ENCODE measurements at places on chromosomes 4 and X.

- peak; percentile 88 for DNase-seq
Measured at GRCh38 chrX:30889147-30890140, at the start of gene TAB3. TAB3 (minus strand) TSS chrX:30889254; CDS start chrX:30859588, 29,666 bp downstream.

DNA sequence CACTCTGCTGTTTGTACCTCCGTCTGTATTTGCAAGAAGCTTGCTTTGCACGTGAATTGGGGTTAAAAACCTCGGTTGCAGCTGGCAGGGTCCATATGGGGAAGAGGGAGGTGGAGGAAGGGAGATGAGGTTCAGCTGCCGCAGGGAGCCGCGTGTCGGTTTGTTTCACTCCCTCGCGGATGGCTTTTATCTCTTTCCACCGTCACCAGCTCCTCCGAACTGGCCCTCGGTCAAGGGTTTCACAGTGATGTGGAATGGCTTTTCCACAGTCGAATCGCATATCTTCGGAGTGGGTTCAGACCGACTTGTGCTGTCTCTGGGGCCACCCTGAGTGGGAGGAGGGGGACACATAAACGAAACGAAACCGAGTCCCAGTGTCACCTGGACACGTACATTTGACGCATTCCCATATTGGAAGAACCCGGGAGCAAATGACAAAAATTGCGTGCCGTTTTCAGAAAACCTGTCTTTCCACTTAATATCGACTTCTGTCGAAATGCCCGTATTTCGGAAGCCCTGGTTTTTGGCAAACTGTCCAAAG is 929 bp downstream of the ZBTB33 start:
- peak; percentile 40 for DNase-seq

- DNase-seq: no peak
Measured at GRCh38 chr4:37690976-37691375, 4.8 kb upstream of the RELL1 start.

- no peak for DNase-seq
Measured at GRCh38 chr4:38193236-38193863, 233.2 kb downstream of the PTTG2 start.

DNA sequence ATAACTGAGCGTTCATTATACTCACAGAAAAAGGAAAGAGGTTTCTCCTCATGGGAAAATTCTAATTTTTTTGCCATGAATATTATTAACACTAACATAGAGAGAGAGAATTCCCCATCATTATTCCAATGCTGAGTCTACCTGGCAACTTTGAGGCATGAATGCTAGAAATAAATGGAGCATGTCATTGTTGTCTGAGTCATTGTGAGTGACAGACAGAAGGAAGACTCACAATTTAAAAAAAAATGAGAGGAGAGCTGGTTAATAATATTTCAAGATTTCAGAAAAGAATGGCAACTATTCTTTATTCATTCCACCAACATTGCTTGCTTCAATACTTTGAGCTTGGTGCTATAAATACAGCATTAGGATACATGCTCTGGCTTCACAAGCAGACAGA is 170.4 kb upstream of the HS3ST1 start:
- DNase-seq: no peak

DNA sequence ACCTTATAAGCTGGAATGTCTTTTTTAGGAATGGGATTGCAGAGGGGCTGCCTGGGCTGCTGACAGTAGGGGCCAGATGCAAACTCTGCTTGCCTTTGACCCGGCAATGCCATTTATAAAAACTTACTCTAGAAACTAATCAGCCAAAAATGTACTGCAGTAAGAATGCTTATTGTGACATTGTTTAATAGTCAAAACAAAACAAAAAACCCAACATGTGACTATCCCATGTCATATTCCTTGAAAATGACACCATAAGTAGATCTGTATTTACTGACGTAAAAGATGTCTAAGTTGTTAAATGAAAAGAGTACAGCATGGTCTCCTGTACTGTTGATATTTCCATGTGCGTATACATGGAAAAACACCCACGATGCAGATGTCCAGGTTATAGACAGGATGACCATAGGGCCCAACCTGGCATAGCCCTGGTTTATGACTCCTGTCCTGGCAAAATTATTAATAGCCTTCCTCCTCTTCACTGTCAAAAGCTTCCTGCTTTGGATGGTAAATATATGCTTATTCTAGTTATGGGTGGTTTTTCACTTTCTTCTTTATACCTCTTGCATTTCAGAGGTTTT is 138.9 kb downstream of the PTTG2 start:
- DNase-seq: no peak

DNA sequence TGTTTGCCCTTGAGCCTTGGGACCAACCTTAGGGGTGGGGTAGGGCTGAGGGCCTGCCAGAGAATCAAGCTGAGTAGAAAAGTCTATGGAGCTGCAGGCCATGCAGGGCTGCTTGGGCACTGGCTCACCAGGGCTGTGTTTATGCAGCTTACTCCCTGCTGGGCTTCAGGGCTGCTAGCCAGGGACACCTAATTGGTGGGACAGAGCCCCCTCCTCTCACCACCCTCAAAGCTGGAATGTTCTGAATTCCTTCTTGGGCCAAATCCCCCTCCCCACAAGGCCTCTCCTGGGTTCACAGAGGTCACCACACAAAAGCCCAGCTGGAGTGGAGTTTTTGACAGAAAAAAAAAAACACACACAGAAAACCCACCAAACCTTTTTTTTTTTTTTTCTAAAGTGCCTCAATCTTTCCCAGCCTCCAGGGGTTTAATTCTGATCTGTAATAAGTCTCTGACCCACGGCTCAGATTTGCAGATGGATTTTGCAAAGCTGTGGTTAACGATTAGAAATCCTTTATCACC is at the start of gene CLDN2:
Gene CLDN2 (plus strand): TSS at position 471 of the 521 bp plus-strand sequence. CDS start 7,827 bp downstream, outside the sequence.
- no peak for DNase-seq

DNA sequence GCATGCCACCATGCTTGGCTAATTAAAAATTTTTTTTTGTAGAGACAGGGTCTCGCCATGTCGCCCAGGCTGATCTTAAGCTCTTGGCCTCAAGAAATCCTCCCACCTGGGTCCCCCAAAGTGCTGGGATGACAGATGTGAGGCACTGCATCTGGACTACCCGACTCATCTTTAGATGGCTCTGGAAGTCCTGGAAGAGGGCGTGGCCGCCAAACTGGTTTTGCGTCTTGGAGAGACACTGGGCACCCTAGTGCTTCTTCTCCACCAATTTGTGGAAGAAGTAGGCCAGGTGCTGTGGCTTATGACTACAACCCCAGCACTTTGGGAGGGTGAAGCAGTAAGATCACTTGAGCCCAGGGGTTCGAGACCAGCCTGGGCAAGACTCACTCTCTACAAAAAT is 47.6 kb downstream of the HOPX start:
- no peak for DNase-seq

DNA sequence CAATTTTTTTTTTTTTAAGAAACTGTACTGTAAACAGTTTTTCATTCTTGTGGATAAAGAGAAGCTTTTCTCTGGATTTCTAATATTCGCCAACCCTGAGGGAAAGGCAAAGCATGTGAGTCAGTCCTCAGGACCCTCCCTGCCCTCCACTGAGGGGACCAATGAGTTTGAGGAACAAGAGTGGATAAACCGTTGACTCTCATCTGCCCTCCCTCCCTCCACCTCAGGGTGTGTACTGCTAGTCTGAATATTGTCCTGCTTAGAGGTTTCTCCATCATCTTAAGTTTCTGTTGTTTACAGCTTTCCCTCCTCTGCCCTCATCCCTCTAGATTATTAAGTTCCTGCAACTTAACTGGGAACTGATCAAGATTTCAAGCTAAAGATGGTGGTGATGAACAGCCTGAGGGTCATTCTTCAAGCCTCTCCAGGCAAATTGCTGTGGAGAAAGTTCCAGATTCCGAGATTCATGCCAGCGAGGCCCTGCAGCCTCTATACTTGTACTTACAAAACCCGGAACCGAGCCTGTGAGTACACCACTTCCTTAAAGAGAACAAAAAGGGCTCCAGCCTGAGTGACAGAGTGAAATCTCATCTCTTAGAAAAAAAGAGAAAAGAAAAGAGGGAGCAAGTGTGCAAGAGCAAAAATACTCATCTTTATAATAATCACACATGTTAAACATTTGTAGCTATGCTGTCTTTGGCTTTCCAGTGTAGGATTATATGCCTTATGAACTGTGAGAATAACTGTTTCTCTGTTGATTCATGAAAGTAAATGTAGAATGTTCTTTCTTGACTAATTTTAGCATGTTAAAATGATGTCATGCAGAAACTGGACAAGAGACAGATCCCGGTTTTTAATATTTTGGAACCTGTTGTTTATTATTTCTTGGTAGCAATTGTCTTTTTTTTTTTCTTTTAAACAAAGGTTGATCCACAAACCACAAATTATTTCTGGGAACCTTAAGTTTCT is 11.9 kb downstream of the CA5B start:
- no peak for DNase-seq

GRCh38 chr4:76858319-76858718 is 39.6 kb downstream of the SOWAHB start:
- no peak for DNase-seq

- DNase-seq: no peak
Measured at GRCh38 chrX:9515973-9516538, 51.2 kb downstream of the TBL1X start.

DNA sequence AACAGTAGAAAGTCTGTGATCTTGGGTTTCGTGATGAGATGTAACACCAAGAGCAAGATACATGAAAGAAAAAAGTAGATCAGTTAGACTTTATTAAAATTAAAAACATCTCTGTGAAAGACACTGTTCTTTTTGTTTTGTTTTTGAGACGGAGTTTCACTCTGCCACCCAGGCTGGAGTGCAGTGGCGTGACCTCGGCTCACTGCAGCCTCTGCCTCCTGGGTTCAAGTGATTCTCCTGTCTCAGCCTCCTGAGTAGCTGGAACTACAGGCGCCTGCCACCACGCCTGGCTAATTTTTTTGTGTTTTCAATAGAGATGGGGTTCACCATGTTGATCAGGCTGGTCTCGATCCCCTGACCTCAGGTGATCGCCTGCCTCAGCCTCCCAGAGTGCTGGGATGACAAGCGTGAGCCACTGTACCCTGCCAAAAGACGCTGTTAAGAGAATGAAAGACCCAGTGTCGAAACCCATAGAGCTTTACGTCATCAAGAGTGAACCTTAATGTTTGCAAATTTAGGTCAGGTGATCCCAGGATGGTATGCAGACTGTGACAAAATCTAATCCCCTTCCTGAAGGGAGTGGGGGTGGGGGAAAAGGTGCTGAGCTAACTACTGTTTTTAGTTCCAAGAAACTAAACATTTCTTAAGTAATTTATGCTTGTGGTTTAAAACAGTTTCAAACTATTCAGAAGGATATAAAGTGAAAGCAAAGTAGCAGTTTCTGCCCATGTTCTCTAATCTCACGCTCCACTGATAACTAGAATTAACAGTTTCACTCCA is 8.0 kb downstream of the OFD1 start:
- no peak for DNase-seq

DNA sequence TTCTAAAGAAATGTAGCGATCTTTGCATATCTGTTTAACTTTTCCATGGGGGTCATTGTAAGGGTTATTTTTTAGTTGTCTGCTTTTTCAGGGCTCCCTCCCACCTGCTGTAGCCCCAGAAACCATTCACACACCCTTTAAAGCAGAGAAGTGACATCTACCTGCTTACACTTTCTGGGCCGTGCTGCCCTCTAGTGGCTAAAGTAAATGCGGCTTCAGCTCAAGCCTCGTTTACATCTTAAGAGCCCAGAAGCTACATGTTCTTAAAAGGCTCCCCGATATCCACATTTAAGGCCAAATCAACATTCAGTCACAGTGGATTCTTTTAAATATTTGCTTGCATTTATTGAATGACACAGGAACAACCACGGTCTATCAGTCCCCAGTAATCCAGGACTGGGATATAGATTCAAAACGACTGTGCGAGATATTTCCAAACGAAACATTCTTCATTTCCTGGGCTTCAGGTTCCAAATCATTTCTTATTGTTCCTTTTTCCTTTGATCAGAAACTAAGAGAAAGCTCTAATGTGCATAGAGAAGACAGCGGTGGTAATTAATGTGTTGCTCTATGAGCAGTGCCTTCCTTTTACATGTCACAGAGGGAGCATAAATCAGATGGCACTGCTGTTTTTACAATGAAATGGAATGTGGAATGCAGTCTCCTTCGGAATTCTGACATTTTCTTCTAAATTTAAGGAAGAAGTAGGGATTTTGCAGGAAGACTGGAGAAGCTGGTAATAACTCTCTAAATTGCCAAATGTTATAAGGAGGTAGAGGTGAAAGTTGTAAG is 119.9 kb downstream of the RASGEF1B start:
- peak; percentile 20 for DNase-seq

- no peak for DNase-seq
Measured at GRCh38 chrX:150038315-150038714, 100.0 kb upstream of the EOLA2 start.

- no peak for DNase-seq
Measured at GRCh38 chrX:133370696-133371275, 44.5 kb downstream of the GPC4 start.

DNA sequence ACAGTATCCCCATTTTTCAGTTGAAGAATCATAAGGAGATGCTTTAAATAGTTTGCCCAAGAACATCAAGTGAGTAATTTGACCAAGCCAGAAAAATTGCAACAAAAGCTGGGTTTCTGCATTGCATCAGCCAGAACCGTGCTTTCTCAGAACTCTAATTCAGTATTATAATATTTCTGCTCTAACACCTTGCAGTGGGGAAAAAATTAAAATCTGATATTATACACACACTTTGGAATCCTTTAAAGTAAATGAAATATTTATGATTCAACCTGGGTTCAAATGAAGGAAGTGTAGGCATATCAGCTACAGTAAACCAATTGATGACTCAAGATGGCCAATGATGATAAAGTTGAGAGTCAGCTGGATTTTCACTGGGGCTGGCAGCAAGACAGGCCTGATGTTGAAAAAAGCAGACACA is 387.6 kb upstream of the ZFP42 start:
- DNase-seq: no peak

DNA sequence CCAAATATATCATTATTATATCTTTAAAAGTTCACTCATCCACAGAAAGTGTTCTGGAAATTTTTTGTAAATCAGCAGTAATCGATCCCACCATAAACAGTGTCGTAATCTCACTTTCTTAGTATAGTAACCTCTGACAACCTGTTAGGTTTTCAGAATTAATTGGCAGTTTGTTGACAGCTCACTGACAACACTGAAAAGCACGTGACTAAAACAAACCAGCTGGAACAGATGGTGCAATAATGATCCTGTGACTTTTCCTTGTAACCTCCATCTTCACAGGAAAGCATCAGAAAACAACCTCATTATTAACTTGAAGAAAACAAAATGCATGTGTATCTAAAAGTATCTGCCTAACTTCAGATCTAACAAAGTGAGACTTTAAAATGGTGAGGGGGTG is 48.5 kb downstream of the FSTL5 start:
- DNase-seq: no peak

DNA sequence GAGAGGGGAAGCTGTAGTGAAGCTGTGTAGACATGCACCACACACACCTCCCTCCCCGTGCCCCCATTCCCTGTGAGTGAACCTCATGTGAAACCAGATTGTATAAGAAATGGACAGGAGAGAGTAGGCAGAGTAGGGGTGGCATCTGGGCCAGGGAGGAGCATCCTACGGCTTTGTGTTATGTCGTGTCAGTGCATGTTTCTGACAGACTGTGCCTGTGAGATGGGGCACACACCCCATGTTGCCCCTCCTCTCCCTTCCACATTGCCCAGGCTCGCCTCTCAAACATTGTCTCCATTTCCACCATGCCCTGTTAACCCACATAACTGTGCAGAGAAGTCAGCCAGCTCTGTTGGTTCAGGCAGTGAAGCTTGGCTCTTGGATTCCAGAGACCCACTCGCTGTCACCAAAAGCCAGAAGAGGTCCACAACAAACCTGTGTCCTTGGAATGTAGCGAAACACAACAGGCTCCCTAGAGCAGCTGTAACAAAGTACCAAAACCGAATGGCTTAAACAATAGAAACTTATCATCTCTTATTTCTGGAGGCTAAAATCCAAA is 56.1 kb downstream of the SLC9A6 start:
- no peak for DNase-seq

Measured in SK-N-SH (cell line).